Dermis blood vessel endothelial cell (primary cell): ENCODE measurements at places on chromosomes 13 and 19. TPM values are rescaled to one million over a fixed set of nuclear protein-coding genes. Genes with fewer than 3 reads are reported as not detected.

GRCh38 chr19:45581576-45581975 is 3.0 kb downstream of the OPA3 start:
- no peak for DNase-seq

GRCh38 chr13:100100115-100100879 is 11.4 kb downstream of the PCCA start:
- DNase-seq = peak; percentile 96

The ATP7B gene
- 6.1 and 12.3 TPM in 2 replicates for total RNA-seq

The IPO5 gene
- 130 and 228 TPM in 2 replicates for total RNA-seq

DNA sequence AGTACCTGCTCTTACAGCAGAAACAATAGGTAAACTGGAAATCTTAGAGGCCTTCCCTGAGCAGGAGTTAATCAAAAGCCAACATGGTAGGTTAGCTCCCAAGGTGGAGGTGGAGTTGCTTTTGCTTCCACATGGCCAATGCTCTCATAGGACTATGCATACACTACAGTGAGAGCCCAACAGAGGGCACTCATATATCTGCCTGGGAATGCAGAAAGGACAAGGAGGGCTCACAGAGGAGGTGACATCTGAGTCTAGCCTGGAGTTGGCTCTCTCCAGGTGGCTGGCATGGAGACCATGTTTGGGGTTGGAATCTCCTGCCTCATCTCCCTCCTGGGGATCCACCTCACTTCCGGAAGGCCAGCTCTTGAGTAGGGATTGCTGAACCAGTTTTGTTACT is 34.6 kb downstream of the ATP8A2 start:
- DNase-seq = no peak

DNA sequence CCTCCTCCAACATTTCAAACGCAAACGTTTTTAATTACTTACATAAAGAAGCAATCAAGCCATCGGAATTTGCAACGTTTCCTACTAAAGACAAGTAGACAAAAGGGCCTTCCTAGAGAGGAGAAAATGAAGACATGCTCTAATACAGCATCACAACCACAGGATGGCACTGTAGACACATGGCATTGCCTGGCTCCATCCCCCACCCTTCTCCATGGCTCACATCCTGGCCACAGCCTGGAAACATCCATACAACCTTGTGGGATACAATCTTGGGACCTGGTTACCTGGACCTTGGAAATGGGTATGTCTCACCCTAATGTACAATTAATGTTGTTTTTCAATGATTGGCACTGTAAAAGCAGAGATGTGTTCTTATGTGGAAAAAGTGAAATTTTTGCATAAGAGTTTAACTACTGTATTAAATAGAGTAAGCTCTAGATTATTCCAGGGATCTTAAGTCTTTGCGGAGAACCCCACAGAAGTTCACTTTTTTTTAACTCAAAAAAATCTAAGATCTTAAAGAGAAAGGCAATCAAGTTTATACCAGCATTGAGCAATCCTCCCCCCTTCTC is 21.5 kb downstream of the EBPL start:
- peak; percentile 87 for DNase-seq

GRCh38 chr13:30392681-30393045 is 29.6 kb upstream of the UBE2L5 start:
- no peak for DNase-seq

- DNase-seq = no peak
These were observed 220.0 kb downstream of the TEX29 start for GRCh38 chr13:111540486-111540885.

DNA sequence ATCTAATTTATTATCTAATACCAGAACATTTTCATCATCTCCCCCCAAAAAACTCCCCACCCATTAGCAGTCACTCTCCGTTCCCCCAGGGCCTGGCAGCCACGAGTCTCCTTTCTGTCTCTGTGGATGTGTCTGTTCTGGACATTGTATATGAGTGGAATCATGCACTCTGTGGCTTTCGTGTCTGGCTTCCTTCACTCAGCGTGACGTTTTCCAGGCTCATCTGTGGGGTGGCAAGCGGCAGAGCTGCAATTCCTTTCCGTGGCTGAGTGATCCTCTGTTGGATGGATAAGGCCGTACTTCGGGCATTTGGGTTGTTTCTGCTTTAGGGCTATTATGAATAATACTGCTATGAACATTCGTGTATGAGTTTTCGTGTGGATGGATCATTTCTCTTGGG is 3.1 kb downstream of the AP2S1 start:
- DNase-seq = no peak
